ENCODE measurements at places on chromosomes 5 and 9. TPM values are rescaled to one million over a fixed set of nuclear protein-coding genes. Genes with fewer than 3 reads are reported as not detected.

Gene SV2C
- 0.22 TPM for total RNA-seq

DNA sequence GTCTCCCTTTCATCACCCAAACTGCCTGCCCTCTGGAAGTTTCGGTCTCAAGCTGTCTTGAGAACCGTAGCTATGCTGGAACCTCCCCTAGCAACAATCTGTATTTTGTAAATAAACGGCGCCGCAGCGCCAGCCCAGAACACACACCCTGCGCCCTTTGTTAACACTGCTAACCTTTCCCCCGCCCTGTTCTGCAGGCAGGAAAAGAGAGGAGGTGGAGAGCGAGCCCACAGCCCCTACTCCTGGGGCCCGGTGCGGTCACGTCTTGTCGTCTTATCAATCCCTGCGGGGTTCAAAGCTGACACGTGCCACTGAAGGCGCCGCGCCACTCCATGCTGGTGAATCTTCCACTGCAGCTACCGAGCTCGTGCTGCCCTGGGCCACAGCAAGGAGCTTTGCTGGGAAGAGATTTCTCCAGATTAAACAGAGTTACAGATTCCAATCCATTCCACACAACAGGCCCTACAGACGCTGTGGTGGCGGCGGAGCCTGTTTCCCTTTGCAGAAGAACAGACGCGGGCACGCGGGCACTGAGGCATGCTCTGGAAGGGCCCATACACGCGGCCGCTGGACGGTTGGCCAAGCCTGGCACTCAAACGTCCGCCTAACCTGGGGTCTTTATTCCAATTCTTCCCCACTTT lies 25.3 kb downstream of the ZDHHC11B start:
- DNase-seq: peak; percentile 85

Gene PKD2L2
- total RNA-seq: 0.81 TPM

Gene MED10
- total RNA-seq: 28.9 TPM

- peak; percentile 81 for DNase-seq
These were observed 561 bp downstream of the DAPK1 start for GRCh38 chr9:87498046-87498810.

GRCh38 chr5:135678640-135679268 lies 100.0 kb upstream of the CXCL14 start:
- no peak for DNase-seq

Gene OBP2B
- total RNA-seq: not detected

- DNase-seq: no peak
These were observed 6.4 kb upstream of the ACOT12 start for GRCh38 chr5:81400375-81400774.

GRCh38 chr5:79464695-79465332 lies 49.1 kb downstream of the HOMER1 start:
- no peak for DNase-seq

DNA sequence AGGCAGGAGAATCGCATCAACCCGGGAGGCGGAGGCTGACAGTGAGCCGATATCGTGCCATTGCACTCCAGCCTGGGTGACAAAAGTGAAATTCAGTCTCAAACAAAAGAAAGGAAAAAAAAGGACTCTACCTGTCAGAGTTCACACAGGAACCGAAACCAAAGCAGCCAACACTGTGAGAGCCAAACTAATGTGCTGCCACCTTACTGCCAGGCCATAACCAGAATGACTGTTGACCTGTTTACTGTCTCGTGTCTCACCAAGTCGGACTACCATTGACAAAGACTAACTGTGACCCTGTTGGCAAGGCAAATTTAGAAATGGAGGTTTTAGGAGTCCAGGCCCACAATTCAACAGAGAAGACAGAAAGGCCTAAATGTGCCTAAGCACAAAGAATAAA lies 112.4 kb downstream of the ANXA2R start:
- DNase-seq: no peak

Gene ANKRD31
- total RNA-seq: 0.05 TPM

DNA sequence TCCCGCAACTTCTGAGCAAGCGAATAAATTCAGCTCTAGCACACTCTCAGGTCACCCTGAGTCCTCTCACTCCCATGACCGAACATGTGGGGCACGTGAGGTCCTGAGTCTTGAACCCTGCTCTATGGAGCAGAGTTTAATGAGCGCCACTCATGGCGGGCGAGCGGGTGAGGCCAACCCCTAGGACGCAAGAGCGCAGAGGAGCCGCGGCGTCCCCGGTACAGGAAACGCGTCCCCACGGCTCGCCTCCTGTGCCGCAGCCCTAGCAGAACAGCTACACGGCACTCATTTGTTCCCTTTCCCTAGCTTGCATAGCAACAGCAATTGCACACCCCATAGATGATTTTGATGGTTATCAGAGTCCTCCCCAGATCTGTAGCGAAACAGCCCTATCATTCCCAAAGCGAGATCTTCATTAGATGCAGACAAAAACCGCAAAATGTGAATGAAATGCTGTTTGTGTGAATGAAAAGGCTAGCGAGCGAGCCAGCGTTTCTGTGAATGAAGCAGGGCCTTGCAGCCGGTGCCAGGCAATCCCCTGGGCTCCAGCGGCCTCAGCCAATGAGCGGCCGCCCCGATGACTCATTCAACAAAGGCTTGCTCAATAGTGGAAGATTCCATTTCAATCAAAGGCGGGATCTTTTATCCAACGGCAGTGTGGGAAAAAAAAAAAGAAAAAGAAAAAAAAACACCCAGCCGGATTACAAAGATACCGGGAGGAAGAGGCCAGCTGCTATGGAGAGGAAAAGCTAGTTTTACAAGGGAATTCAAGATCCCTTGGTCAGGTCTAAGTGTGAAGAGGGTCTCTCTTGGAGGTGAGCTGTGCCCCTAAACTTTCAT lies 1.5 kb upstream of the SHC3 start:
- DNase-seq: peak; percentile 91

DNA sequence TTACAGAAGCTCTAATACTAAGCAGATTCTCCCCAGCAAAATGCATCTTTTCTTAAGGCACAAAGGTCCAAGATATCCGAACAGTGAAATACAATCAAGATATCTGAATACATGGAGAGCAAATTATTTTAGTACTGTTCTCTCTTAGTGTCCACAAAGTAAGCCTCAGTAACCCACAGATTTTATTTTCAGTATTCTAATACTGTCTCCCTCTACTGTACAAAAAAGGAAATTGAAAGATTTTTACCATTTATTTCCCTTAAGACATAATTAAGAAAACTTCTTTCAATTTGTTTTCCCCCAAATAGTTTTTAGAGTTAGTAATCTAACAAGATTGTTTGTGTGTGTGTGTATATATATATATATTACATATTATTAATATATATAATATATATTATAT lies 24.7 kb upstream of the NOL6 start:
- no peak for DNase-seq

- DNase-seq: no peak
These were observed 113.1 kb upstream of the TBC1D2 start for GRCh38 chr9:98368366-98369065.

GRCh38 chr9:115104908-115105307 lies 13.0 kb downstream of the TNC start:
- DNase-seq: no peak

- no peak for DNase-seq
These were observed 8.8 kb downstream of the ATP10B start for GRCh38 chr5:160843240-160843639.

Gene HAVCR2
- total RNA-seq: 3.5 TPM

DNA sequence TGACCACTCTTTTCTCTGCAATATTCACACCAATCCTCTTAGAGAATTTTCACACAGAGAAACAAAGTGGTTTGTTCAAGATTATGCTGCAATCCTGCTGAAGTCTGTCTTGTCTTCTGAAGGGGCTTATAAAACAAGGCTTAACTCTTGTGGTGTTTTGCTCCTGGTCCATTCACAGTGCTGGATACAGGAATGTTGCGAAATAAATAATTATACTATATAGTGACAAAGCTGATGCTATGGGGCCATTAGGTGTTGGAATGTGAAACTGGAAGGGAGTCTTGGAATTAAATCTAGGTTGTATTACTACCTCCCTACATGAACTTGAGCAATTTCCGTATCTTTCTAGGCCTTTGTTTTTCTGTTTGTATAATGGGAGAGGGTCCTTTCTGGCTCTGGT lies 170.2 kb downstream of the TRIM32 start:
- DNase-seq: no peak

Gene ANKRD34B
- total RNA-seq: not detected

Gene PCDHA4
- 0.08 TPM for total RNA-seq

Gene NIPAL4
- not detected for total RNA-seq

- DNase-seq: peak; percentile 72
These were observed 2.4 kb downstream of the NFIL3 start for GRCh38 chr9:91421128-91421765.

GRCh38 chr5:166758151-166758550 lies 1533.3 kb upstream of the WWC1 start:
- DNase-seq: no peak

Gene LRRTM2
- not detected for total RNA-seq

DNA sequence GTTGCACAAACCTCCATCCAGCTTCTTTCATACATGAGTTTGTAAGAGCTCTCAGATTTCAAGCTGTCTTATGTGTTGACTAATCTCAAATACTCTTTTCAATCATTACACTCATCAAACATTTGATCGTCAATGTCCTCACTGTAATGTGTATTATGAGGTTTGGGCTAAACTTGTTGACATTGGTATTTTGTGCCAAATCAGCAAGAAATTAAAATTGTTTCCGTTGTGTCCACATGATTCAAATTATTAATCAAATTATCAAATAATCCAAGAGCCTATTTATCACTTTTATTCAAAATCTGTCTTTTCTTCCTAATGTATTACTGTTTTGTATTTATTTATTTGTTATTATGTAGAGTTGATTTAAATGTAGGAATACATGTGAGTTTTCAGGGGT lies 283.4 kb downstream of the GAS1 start:
- DNase-seq: no peak

DNA sequence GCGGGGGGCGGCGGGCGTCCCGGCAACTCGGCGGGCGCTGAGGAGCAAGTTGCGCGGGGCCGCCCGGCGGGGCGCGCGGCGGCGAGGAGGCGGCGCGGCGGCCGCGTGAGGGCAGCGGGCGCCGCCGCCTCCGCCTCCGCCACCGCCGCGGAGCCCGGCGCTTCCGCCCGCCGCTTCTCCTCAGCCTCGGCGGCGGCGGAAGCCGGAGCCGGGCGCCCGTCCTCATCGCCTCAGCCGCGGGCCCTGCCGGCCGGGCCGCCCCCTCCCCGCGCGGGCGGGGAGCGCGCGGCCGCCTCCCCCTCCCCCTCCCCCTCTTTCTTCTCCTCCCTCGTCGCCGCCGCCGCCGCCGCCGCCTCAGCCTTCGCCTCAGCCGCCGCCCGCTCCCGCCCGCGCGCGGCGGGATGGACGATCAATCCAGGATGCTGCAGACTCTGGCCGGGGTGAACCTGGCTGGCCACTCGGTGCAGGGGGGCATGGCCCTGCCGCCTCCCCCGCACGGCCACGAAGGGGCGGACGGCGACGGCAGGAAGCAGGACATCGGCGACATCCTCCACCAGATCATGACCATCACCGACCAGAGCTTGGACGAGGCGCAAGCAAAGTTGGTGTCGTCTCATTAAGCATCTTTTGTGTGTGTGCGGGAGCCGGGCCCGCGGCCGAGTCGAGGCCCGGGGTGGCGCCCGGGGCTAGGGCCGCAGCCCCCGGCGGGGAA lies at the start of gene PBX3:
Gene PBX3 (plus strand): TSS at position 321 of the 712 bp plus-strand sequence.
- DNase-seq: peak; percentile 82

GRCh38 chr5:19492861-19493260 lies 495.1 kb downstream of the CDH18 start:
- DNase-seq: no peak

GRCh38 chr5:96338624-96339415 lies 94.2 kb downstream of the PCSK1 start:
- no peak for DNase-seq

DNA sequence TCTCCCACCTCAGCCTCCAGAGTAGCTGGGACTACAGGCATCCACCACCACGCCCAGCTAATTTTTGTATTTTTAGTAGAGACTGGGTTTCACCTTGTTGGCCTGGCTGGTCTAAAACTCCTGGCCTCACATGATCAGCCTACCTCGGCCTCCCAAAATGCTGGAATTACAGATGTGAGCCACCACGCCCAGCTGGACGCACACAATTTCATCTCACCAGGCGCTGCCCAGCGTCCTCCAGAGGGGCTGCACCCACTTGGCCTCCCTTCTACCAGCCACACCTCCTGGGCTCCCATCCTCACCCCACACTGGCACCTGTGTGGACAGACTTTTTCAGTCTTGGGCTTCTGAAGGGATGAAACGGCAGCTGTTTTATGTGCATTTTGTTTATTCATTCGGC lies 3.8 kb upstream of the EXOC3 start:
- DNase-seq: no peak

Gene PCDHGB1
- 6.7 TPM for total RNA-seq

GRCh38 chr9:83182071-83182470 lies 119.1 kb upstream of the RASEF start:
- DNase-seq: no peak

DNA sequence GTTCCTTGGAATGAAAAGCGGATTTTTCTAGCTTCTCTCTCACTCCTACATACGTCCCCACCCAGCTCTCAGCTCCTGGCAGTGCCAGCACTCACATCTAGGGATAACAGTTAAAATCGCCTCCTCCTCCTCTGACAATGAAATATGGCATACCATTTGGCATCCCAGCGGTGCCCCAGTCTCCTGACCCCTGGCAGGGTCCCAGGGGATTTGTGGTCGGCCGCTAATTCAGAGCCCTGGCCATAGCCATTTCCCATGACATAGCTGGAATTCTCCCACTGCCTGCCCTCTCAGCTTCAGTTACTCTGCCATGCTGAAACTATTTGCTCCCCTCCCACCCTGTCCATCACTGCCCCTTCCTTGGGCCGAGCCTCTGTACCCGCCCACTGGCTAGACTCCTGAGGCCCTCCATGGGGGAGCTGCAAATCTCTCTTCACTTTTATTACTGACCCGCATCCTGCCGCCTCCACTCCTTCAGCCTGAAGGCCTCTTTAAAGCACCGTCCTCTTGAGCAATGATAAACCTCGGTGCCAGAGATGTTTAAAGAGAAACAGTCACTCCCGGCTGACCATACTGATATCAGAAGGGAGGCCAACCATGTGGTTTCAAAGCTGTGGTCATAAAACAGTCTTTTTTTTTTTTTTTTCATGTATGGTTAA lies 139.8 kb downstream of the SLIT3 start:
- DNase-seq: no peak

DNA sequence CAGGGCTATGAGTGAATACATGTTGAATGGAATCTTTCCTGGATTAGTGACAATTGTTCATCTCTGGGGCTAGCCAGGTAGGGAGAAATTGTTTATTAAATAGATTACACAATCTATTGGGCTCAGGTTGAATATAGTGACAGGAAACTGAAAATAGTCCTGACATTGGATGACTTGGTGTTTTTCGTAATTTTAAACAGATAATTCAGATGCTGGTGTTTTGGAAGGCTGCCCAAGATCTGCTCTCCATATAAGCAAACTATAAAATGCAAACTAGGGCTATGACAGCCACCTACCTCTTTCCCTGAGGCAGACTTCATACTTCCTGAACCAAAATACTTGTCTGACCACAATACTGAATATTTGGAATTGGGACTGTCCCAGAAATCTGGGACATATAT lies 99.1 kb downstream of the ENC1 start:
- no peak for DNase-seq

Gene RMRP
- 15,747 TPM for total RNA-seq

DNA sequence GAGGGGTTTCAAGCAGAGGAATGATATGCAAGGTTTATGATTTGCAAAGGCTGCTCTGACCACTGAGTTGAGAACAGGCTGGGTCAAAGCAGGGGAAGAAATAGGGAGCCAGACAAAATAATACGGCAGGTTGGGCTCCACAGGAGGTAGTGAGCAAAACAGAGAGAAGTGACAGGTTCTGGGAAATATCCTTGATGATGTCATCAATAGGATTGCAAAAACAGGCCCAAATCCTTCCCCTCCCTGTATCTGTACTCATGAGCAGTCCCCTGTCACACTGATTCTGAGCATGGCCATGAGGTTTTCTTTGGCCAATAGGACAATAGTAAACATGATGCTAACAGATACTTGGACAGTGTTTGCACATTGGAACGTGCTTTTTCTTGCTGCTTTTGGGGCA lies 471.8 kb upstream of the BRINP1 start:
- no peak for DNase-seq
